ENCODE measurements at places on chromosomes 6 and 20.
A peak's percentile ranks its signal among the peaks of the same experiment; 100 is the strongest.

- DNase-seq = no peak
Measured at GRCh38 chr20:1450926-1451491, 15.6 kb downstream of the NSFL1C start.

DNA sequence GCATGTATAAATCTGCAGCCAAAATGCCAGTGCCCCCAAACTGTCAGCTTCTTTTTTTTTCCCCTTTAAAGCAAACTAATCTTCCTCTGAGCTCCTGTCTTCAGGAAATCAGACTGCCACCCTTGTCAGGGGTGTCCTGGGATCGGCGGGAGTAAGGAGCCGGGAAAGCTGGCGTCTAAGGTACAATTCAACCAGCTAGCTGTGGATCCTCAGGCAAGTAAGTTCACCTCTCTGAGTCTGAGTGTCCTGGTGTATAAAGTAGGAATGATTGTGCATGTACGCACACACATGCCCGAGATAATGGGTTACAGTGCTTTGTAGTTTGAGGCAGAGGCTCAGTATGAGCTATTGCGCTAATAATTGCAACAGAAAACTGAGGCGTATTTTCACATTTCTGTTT, 98.3 kb downstream of the ANKRD60 start:
- DNase-seq = no peak

- DNase-seq = no peak
Measured at GRCh38 chr6:111740506-111740905, 132.7 kb downstream of the FYN start.

DNA sequence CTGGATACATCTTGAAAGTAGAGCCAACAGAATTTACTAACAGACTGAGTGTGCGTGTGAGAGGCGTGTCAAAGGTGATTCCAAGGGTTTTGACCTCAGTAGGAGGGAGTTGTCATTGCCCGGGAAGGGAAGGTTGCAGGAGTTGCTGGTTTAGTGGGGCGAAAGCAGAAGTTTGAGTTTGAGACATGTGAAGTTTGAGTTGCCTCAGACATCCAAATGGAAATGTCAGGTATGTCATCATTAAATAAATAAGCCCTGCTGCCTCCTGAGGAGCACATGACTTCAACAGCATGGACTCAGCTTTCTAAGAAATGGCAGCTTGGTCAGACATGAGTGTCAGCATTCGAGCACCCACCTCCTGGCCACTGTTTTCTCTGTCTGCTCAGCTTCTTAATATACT, 26.6 kb upstream of the TGM2 start:
- no peak for DNase-seq

- DNase-seq = no peak
Measured at GRCh38 chr20:57069442-57069841, 197.0 kb downstream of the BMP7 start.

GRCh38 chr6:44062105-44062770, 65.0 kb downstream of the MRPL14 start:
- no peak for DNase-seq

DNA sequence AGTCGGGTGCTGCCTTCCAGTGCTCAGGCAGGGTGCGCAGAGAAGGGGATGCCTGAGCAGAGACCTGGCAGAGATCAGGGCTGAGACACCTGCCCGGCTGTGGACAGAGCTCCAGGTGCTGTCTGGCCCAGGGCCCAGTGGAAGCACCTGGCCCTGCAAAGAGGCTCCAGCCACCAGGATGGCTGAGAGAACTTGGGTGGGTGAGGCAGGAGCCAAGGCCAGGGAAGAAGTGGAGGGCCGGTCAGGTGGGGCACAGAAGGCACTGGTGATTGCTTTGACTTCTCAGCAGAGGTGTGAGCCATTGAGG, 31.2 kb downstream of the PNLDC1 start:
- no peak for DNase-seq

DNA sequence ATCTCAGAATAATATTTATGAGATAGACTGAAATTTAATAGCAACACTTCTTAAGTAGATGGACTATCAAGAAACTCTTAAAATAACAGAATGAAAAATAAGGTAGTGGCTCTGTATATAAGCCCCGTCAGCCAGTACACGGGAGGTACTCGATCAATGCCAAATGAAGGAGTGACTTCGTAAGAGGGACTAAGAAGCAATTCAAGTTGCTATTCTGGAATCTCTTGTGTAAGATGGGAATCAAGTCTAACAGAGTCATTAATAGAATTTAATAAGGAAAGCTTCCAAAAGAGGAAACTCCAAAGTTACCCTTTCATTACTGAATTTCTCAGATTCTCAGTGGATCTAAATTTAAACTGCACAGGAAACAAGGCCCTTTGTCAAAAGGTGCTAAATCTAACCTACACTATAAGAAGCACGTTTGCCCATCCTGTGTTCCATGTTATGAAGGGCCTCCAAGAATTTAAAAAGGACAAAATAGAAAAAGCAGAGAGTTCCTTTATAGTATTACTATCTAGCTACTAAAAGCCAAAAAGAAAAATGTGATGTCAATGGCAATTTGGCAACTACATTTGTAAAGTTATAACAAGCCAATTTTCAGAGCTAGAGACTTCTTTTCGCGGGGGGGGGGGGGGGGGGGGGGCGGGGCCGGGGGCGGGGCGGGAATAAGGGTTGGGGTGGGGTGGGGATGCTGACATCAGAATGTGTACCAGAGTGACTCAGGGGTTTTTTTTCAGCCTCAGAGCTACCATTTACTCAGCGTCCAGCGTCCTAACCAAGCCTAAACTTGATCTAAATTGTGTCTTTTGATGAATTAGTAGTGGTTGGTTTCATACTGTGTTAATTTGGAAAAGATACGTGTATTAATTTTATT, 200.6 kb downstream of the GMPR start:
- DNase-seq = no peak

- DNase-seq = no peak
Measured at GRCh38 chr20:34299556-34300255, 3.4 kb downstream of the AHCY start.

- peak; percentile 23 for DNase-seq
Measured at GRCh38 chr6:49606721-49607390, 29.8 kb downstream of the RHAG start.

DNA sequence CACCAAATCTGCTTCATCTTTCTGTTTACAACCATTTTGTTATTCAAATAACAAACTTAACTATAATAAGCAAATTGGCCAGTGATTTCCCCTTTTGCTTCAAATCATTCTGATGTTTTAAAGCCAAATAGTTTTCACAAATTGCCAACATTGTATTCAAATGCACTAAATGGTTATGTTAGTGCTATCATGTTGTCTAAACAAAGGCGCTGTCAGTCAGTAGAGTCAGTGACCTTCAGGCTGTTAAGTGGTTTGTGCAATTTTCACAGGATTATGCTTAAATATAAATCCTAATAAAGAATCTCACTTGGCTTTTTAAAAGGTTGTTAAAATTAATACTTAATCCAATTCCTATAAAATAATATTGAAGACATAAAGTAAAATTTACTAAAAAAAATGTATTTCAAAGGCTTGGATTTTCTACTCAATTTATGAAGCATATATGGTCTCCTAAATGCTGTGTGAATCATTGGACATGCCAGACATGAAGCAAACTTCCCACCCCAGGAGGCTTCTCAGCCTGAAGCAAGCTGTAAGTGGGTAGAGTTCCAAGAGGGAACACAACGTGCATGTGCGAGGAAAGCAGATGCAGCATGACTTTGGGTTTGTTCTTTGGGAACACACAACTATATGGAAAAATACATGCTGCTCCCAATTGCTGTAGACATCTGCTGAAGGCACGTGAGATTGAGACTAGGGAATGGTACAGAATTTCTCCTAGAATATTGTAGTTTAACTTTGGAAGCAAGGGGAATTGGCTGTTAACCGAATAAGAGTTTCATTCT, 54.9 kb downstream of the RSPO3 start:
- no peak for DNase-seq

GRCh38 chr6:20564269-20564668, 30.0 kb downstream of the CDKAL1 start:
- DNase-seq = no peak

DNA sequence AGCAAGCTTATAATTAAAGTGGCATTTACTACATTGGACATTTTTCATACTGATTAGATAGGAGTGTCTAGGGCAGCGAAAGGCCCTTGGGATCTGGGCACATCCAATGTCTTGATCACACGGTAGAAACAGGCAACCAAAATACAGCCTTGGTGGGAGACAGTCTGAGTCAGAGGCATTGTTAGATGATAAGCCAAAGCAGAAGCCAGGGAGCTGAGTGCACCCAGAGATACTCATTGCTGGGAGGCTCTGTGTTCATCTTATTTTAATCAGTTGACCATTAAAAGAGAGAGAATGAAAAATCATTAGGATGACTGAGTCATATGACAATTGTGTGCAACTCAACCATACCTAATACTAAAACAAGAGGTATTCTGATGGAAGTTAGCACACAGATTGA, 109.5 kb downstream of the LCA5 start:
- no peak for DNase-seq

DNA sequence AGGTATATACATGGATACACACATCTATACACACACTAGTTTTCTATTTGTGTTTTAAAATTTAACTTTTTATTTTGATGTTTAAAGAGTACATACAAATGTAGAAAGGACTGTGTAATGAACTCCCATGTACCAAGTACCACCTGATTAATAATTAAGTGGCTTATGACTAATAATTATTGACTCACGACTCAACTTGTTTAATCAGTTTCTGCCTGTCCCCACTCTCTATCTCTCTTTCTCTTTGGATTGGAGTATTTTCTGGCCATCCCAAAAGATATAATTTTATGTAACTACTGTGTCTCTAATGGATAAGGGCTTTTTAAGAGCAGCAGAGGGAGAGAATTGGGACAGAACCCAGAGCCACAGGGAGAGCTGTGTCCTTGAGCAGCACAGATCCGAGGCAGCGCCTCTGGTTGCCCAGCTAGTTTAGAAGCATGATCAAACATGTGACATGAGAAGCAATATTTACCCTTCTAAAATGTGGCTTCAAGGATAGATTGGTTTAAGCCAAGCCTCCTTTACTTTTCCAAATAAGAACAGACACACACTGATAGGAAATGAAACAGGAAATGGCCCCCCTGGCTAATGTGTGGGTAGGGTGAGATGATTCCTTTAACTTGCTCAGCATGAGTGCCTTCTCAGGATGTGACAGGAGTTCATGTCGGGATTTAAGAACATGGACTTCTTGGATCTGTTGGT, 81.0 kb downstream of the ERMARD start:
- no peak for DNase-seq

- DNase-seq = no peak
Measured at GRCh38 chr6:39665861-39666260, 59.3 kb downstream of the KIF6 start.

DNA sequence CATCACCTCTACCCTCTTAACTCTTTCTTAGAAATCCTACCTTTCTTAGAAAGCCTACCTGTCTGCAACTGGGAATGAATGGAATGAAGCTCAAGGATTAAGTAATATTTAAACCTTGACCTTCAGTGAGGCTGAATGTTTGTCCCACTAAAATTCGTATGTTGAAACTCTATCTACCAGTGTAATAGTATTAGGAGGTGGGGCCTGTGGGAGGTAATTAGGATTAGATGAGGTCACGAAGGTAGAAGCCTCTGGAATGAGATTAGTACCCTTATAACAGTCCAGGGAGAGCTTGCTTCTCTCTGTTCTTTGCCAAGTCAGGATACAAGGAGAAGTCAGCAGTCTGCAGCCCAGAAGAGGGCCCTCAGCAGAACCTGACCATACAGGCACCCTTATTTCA, 158.0 kb downstream of the TENT5A start:
- no peak for DNase-seq

DNA sequence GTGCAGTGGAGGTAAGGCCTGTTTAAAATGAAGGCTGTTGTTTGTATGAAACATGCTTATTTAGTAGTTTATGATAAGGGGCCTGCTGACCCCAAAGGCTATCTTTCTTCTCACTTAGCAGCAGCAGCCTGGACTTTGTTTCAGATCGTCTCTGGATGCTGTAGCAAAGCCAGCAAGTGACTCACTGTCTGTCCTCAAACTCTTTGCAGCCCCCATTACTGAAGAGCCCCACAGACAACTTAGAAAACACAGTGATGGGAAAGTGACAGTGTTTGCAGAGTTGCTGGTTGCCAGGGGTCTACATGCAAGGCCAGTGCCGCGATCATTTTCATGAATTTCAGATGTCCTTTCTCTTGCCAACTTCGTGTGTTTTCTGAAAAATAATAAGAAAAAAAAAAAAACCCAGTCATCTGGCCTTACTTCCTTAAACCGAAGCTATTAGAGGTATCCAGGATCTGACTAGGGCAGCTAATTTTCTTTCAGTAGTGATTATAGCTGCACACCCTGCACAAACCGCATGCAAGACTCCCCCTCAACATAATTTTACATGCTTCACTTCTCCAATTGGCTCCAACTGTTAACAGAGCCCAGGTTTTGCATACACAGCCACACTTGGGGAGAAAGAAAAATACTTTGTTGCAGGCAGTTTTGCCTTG, 11.6 kb upstream of the F13A1 start:
- no peak for DNase-seq

DNA sequence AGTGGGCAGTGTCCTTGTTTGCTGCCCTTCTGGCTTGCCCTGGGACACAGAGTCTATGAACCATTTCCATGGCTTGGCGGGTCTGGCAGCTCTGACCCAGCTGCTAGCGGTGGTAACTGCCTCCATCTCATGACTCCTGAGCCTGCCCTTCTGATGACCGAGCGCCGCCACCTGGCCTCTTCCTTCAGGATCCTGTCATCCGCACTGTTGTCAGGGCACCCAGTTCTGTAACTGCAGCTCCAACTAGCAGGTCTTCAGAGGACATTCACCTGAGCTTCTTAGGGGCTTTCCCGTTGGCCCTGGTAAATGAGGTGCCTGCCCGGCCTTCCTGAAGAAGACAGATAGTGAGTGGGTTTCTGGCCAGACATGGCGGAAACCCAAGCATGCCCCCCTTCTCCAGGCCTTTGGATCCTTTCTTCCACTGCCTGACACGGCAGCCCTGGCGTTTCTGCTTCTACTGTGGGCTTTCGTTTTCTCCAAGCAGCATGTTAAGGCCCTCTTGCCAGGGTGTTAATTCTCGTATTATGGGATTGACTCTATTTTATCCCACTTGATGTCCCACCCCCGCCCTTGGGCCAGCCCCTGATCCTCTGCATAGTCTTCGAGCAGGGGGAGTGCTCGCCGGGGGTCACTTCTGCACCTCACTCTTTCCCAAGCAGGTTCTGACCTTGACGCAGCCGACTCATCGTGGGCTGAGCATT, 24.7 kb downstream of the PACSIN1 start:
- DNase-seq = no peak

GRCh38 chr20:12056839-12057238, 139.1 kb downstream of the BTBD3 start:
- no peak for DNase-seq

- no peak for DNase-seq
Measured at GRCh38 chr6:73537677-73538076, 16.8 kb upstream of the EEF1A1 start.

All from stimulated activated CD8-positive, alpha-beta memory T cell treated with anti-CD3 and anti-CD28 coated beads, Interleukin-4, amount 100 ng/mL, for 48 hours (primary cell).